ENCODE measurements at places on chromosomes 16 and 17.

GRCh38 chr16:65667011-65667578 is 545.2 kb upstream of the CDH11 start:
- DNase-seq: no peak

DNA sequence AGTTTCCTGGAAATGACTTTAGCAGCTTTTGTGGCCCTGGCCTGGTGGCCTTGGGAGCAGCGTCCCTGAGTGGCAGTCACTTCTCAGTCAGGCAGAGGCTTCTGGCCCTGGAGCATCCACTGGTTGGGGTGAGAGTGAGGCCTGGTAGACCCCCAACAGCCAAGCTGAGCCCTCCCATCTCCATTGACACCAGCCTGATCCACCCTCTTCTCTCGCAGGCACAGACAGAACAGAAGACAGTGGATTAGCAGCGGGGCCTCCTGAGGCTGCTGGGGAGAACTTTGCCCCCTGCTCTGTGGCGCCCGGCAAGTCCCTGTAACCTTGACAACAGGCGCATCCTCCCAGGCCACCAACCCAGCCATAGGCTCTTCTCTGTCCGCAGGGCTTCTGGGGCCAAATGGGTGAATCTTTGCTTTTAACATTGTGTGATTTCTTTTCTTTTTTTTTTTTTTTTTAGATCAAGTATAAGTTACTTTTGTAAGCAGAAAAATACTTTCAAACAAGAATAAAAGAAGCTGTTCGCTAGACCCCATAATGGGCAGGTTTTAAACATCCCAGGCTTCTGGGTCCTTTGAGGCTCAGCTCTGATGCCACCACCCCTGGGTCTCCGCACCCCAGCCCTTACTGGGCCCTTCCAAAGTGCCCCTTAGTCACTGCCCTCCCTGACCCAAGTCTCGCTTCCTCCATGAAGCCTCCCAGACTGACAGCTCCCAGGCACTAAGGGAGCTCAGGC is 12.7 kb upstream of the FLYWCH1 start:
- no peak for DNase-seq

DNA sequence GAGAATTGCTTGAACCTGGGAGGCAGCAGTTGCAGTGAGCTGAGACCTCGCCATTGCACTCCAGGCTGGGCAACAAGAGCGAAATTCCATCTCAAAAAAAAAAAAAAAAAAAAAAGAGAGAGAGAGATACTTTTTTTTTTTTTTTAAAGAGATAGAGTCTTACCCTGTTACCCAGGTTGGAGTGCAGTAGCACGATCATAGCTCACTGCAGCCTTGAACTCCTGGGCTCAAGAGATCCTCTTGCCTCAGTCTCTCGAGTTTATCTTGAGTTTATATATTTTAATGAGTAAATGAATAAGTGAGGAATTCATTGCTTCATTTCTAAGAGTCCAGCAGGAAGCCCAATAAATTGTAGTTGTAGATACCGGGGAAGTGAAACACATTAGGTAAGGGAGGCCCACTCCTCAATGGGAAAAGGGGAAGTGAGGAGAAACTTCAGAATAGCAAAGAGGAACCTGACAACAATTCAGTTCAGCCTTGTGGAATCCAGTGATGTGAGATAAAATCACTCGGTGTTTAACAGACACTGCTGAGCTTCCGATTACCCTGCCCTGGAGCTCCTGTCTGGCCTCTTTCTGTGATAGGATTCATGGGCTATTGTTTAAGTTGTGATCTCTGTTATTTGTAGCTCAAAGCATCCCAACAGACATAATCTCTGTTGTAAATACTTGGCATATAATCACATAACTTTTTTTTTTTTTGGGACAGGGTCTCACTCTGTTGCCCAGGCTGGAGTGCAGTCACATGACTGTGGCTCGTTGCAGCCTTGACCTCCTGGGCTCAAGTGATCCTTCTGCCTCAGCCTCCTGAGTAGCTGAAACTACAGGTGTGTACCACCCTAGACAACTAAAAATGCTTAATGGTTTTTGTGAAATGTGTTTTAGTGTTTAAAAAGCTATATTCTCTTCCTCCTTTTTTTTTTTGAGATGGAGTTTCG is 15.8 kb upstream of the ITGAM start:
- peak; percentile 86 for DNase-seq

GRCh38 chr17:63998050-63998720 is at the start of gene PRR29:
Gene PRR29 (plus strand): TSS chr17:63998351. CDS start chr17:63998365, 14 bp downstream.
- DNase-seq: peak; percentile 78

GRCh38 chr17:45060382-45060796 is 728 bp upstream of the NMT1 start:
- no peak for DNase-seq

- no peak for DNase-seq
Measured at GRCh38 chr16:79798416-79799053, 198.0 kb upstream of the MAF start.

DNA sequence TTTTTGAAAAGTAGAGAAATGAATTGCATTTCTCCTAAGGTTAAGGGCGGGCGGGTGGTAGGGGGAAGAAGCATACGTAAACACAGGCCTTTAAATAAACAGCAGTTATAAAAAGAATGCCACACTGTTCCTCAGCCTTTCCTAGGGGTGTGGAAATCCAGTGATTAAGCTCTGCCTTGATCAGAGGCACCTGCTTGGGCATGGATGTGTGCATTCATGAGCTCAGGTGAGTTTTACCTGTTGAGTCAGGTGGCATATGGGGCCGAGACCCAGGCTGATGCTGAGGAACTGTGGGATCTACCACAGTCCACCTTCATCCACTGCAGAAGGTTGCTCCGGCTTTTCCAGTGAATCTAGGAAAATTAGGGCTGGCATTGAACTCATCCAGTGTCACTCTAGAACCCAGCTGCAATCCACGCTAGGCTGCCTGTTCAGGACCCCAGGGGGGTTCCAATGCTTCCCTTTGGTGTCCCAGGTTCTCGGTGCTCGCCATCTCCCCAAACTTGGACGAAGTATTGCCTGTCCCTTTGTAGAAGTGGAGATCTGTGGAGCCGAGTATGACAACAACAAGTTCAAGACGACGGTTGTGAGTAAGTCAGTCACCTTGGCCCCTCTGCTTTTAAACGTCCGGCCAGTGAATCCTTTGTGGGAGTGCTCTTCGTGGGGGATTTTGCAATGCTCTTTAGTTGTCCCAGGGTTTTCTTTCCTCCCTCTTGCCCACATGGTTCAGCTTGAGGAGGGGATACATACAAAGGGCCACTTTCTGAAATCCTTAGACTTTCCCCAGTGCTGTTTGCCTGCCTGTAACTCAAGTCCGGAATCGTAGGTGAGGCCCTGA is 72.7 kb downstream of the SDR42E1 start:
- DNase-seq: no peak

DNA sequence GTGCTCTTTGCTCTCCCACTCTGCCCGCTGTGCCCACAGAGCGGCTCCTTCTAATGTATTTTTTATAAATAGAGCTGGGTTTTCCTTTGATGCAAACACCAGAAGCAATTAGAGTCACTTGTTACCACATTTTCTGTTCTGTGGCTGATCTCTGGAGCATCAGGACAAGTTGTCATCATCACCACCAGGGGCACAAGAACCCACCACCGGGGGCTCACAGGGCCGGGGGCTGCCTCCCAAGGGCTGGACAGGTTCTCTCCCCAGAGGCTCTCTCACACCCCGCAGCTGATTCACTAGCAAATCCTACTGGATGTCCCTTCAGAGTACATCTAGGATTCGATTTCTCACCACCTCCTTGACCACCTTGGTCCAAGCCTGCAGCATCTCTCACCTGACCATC is 18.5 kb downstream of the C16orf82 start:
- no peak for DNase-seq

GRCh38 chr16:9850817-9851216 is 331.4 kb downstream of the GRIN2A start:
- DNase-seq: no peak

DNA sequence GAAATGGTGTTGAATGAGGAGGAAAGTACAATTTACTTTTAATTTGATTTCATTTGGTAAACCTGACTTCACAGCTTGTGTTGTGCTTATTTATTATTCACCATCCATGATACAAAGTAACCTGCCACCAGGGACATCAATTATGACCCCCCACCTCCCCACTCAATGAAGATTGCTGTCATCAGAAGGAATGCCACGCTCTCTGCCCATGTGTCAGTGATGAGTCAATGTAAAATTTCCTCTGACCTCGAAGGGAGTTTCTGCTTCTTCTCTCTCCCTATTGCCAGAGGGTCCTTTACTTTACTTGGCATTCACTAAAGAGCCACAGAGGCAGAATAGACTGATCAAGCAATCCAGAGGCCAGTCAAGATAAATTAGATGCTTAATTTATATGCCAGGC is 759.7 kb downstream of the CDH11 start:
- DNase-seq: no peak

GRCh38 chr16:53055541-53056391 is 975 bp downstream of the CHD9 start:
- peak; percentile 42 for DNase-seq

DNA sequence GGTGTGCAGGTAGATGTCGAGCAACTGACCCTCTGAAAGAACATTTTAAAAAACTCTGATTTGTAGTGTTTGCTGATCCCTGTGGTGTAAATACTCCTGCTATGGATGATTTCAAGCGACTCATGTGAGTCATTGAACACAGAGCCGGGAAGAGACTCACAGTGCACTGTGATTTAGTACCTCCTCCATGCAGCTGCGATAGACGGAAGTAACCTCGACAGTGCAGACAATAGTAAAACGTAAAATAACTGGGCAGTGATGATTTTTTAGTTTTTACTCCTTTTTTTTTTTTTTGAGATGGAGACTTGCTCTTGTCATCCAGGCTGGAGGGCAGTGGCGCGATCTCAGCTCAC is 8.7 kb downstream of the TBX21 start:
- DNase-seq: no peak

GRCh38 chr16:69859105-69859989 is 91.8 kb upstream of the CLEC18A start:
- peak; percentile 9 for DNase-seq

DNA sequence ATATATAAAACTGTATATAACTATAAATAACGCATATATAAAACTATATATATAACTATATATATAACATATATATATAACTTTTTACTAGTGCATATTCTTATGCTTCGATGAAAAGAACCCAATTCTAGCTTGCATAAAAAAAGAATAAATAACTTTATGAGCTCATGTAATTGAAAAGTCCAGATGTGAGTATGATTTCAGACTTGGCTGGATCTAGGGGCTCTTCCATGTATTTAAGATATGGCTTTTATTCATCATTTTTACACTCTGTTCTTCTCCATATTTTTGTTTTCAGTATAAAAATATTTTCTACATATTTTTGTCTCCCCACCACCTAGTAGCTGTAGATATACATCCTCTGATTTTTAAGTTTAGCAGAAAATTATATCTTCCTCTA is 417.5 kb downstream of the CDH11 start:
- no peak for DNase-seq

- no peak for DNase-seq
Measured at GRCh38 chr17:81404558-81405165, 9.4 kb downstream of the BAHCC1 start.

GRCh38 chr17:64658931-64659330 is 3.2 kb downstream of the SMURF2 start:
- no peak for DNase-seq

DNA sequence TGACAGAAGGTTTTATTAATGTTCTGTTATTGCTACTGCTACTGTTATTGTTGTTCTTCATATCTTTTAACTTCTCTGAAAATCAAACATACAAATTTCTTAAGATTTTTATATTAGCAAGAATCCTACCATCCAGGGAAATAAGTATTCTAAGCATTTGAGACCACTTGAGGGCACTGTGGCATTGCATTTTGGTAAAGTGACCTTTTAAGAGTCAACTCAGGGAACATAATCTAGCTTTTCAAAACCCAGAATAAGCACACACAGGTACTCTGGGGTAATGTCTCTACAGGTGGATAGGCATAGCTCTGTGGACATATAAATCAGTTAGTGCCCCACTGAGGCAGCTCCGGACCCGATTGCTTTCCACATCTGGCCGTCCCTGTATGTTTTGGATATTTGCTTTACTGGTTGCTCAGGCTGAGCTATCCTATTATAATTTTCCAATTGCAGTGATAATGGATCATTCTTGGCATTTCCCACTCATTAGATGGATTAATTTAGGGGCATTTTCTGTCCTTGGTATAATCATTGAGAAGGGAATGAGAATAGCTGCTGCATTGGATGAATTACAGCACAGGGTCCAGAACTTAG is 1425.1 kb upstream of the CDH8 start:
- no peak for DNase-seq

DNA sequence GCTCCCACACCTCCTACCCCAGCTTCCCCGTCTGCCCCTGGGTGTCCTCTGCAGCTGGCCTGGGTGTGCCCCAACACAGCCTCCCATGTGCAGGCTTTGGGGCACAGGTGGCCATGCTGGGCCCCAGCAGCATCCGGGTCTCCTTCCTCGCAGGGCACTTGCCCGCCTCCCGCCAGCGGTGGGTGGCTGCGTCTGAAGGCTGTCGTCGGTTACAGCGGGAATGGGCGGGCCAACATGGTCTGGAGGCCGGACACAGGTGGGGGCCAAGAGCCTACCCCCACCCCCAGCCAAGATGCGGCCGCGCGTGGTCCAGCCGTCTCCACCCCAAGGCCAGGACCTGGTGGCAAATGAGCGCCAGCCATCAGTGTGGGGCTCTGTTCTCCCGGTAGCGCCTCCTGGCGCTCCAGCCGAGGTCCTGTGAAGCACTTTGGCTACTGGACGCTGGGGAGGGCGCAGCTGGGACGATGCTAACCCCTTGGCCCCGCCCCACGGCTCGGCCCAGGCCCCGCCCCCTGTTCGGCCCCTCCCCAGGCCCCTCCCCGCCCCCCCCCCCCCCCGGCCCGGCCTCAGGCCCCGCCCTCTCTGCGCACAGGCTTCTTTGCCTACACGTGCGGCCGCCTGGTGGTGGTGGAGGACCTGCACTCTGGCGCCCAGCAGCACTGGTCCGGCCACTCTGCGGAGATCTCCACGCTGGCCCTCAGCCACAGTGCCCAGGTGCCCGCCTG is 7.3 kb upstream of the RHOT2 start:
- DNase-seq: peak; percentile 96

- DNase-seq: no peak
Measured at GRCh38 chr17:52145476-52145875, 13.0 kb downstream of the CA10 start.

DNA sequence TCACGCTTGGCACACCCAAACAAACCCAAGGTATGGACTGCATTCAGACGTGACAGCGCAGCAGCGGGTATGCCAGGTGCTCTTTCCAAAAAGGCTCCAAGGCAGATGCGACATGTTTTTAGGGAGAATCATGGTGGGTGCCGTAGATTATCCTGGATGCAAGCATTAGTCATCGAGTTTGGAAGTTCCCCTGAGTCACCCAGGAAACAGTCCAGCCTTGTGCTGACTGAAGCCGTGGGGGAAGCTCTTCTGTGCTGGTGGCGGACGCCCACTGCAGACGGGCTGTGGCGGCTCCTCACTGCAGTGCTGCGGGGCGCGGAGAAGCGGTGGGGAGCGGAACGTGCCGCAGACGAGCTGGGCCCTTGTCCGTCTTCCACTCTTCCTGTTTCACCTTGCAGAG is 13.9 kb downstream of the JPT2 start:
- peak; percentile 81 for DNase-seq
